ENCODE measurements at places on chromosomes 2 and 18. TPM values are rescaled to one million over a fixed set of nuclear protein-coding genes. Genes with fewer than 3 reads are reported as not detected.

- no peak for DNase-seq
Observed at GRCh38 chr2:68765739-68766375, 31.2 kb downstream of the ARHGAP25 start.

DNA sequence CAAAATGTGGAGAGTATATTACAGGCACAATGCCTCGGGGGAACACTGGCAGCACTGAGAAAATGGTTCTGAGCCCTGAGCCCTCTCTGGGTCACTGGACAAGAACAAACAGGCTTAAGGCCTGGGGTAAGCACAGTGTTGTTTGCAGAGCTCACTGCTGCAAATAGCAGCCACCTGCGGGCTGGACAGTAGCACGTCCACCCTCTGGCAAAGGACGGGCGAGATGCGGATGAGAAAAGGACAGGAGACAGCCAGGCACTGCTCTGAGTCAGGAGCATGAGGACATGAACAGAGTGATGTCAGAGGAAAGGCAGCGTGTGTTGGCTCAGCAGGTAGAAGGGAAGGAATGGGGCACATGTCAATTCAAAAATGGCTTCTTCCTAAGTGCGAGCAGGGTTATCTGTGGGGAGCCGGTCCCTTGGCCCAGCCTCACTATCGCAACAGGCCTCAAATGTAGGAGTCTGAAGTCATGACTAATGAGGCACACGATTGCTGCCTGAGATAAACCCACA, 25.9 kb upstream of the NEB start:
- DNase-seq = peak; percentile 27

DNA sequence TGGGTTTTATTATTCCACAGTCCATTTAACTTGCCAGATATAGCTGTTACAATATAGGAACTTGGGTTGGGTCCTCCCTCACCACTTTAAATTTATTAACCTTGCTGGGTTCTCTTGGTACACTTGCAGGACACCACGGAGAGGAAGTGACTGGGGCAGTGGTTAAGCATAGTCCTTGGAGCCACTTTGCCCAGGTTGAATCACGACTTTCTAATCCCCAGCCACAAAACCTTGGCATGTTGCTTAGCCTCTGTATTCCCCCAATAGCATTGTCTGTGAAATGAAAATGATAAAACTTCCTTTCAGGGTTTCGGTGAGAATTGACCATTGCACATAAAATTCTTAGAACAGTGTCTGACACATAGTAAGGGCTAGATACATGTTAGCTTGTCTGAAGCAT, 221.2 kb downstream of the IRS1 start:
- DNase-seq = no peak

DNA sequence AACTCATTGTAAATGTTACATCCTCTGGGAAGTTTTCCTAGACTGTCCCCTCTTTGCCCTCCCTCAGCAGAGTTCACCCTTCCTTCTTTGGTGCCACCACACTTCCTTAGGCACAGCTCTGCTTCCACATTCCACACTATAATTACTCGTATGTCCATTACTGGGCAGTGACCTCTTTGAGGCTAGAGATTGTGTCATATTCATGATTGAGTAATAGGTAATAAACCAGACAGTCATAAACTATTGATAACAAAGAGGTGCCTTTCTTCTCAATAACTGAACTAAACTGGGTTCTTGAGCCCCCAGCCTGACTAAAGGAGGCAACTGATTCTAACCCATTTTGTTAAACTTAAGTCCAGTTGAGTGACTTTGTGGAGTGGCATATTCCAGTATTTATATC, 28.3 kb downstream of the MYO3B start:
- DNase-seq = no peak

DNA sequence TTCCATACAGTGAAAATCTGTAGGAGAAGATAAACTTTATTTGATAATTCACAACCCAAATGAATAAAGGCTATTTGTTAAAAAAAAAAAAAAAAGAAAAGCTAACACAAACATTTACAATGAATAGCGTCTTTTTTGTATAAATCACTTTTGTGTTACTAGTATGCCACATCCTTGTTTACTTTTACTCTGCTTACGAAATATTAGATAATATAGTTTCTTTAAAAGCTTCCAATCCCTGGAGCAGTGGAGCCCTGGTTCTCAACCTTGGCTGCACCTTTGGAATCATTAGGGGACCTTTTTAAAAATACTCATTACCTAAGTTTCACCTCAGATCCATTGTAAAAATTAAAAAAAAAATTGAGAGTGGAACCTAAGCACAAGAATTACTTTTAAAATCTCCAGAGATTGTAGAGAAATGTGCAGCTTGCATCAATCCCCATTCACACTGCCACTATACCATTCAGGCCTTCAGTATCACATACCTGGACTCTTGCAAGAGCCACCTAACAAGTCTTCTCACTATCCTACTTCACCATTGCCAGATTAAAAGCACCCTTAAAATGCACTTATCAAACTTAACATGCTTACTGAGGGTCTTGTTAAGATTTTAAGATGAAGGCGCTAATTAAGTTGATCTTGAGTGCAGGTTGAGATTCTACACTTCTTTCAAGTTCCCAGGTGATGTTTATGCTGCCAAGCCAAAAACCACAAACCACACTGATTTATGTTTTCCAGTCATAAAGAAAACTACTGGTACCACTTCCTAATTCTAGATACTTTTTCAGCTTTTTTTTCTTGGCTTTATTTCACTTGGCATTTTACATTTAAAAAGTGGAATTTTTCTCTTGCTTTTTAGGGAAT, 59.7 kb upstream of the ZC3H15 start:
- DNase-seq = no peak

The DLX2 gene
- total RNA-seq = 0.12 TPM

All from epithelial cell of proximal tubule (primary cell).